ENCODE measurements at places on chromosomes 3 and 15.

DNA sequence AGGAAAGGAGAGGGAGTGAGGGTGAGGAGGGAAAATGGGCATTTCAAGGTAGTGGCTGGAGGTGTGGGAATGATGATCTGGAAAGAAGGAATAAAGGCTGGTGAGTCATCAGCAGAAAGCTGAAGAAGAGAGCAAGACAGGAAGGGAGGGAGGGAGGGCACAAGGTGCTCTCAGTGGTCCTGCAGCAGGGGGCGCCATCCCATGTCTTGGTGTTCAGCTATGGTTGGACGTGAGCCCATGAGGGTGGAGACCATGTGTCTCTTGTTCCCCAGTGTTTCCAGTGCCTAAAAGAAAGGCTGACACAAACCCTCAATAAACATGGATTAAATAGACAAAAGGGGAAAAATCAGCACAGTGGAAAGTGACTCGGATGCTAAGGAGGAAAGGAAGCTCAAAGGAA lies 228.5 kb downstream of the NTRK3 start:
- DNase-seq = no peak

- no peak for DNase-seq
These were observed 1.1 kb downstream of the NPTN start for GRCh38 chr15:73631915-73632669.

- no peak for DNase-seq
These were observed 25.6 kb downstream of the FAM43A start for GRCh38 chr3:194711286-194711685.

GRCh38 chr3:158057666-158058065 lies 48.6 kb downstream of the SHOX2 start:
- DNase-seq = no peak

DNA sequence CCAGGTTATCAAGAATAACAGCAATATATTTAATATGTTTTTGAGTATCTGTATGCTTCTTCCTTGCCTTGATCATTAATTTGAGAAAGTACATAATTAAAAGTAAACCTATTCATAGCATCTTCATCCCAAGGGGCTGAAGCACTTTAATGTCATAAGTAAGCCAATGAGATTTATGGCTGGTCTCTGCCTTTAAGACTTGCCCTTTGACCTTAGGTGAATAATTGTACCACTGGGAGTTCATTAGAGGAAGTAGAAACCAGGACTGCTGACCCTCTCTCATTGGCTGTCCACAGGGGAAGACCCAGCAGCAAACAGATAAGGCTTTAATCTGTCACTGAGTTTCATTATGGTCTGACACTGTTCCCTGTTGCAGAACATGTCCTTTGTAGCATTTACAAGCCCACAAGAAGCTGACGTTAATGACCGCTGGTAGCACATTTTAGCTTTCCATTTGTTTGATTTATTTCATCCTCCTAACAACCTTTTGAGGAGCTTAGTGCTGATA lies 16.3 kb upstream of the ERC2 start:
- no peak for DNase-seq

- DNase-seq = no peak
These were observed 71.6 kb downstream of the FLNB start for GRCh38 chr3:58079773-58080172.

- DNase-seq = no peak
These were observed at the start of gene MME for GRCh38 chr3:155079746-155080487. MME (plus strand) TSS chr3:155080319; CDS start chr3:155084168, 3,849 bp downstream.

DNA sequence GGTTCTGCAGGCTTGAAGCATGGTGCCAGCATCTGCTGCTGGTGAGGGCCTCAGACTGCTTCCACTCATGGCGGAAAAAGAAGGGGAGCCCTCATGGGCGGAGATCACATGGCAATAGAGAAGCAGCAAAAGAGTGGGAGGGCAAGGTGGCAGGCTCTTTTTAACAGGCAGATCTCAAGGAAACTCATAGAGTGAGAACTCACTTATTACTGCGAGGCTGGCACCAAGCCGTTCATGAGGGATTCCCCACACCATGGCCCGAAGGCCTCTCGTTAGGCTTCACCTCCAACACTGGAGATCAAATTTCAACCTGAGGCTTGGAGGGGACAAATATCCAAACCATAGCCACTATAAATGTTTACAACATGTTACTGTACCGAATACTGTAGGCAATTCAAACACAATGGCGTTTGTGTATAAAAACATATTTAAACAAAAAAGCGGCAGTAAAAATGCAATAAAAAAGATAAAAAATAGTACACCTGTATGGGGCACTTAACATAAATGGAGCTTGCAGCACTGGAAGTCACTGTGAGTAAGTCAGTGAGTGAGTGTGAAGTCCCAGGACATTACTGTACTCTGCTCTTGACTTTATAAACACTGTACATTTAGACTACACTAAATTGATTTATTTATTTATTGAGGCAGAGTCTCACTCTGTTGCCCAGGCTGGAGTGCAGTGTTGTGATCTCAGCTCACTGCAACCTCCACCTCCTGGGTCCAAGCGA lies 18.8 kb upstream of the MOBP start:
- DNase-seq = no peak

GRCh38 chr15:62348118-62348517 lies 183.0 kb upstream of the C2CD4B start:
- DNase-seq = no peak

DNA sequence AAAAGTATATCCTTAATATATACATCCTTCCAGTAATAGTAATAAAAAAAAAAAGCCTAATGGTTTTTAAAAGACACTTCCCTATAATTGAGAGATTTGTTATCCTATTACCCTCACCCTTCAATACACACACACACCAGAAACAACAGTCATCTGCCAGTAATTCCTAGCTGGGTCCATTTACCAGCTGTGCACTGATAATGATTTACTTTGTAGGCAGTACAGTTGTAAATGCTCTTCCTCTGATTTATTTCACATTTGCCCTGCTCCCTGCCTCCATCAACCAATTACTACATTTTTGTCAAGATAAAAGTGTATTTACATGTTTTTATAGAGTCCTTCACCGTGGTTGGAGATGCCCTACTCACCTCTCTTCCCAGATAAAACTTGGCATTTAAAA lies 12.4 kb downstream of the TPM1 start:
- DNase-seq = no peak
